ENCODE measurements at places on chromosomes 13 and 19.

GRCh38 chr13:107407074-107407473, 808.3 kb downstream of the LIG4 start:
- no peak for DNase-seq

- peak; percentile 24 for DNase-seq
Observed at GRCh38 chr13:94617389-94618000, 15.8 kb downstream of the GPR180 start.

- no peak for DNase-seq
Observed at GRCh38 chr13:113586661-113587479, 2.3 kb downstream of the TFDP1 start.

GRCh38 chr13:30735025-30735871, at the start of gene ALOX5AP:
TSS of gene ALOX5AP (plus strand) at chr13:30735543. CDS start at chr13:30735606, 63 bp downstream.
- no peak for DNase-seq

GRCh38 chr13:51562011-51562671, 22.1 kb upstream of the WDFY2 start:
- DNase-seq: no peak
